Activated CD8-positive, alpha-beta memory T cell treated with anti-CD3 and anti-CD28 coated beads for 4 hours (primary cell): ENCODE measurements at places on chromosomes 1 and 21.

DNA sequence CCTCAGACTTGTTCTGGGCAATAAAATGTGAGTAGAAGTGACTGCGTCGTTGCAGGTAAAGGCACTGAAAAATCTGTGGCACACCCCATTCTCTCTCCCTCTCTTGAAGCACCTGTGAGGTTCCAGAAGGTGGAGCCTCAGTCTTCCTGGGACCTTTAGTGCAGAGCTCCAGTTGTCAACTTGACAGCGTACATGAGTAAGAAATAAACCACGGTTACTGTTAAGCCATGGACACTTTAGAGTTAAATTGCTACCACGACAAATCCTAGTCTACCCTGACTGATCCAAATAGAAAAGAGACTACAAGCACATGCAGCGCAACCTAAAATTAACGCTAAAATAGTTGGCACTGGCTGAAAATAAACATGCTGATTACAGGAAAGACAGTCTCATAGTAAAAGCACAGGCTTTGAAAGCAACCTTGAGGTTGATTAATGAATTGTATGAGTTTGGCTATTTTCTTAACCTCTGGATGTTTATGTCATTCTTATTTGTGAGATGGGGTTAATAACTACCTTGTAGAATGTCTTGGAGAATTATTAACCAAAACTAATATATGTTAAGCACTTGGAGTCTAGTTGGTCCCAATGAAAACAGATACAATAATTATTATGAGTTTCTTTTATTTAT lies 93.0 kb upstream of the PLPPR4 start:
- no peak for DNase-seq

DNA sequence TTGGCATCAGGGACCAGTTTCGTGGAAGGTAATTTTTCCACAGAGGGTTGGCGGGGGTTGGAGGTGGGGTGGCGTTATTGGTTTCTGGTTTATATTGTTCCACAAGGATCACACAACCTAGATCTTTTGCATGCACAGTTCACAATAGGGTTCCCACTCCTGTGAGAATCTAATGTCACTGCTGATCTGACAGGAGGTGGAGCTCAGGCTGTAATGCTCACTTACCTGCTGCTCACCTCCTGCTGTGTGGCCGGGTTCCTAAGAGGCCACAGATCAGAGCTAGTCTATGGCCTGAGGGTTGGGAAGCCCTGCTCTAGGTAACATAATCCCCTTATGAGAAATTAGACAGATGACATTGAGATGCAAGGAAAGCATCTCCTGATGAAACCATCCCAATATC lies 12.6 kb downstream of the GBP5 start:
- DNase-seq = no peak

DNA sequence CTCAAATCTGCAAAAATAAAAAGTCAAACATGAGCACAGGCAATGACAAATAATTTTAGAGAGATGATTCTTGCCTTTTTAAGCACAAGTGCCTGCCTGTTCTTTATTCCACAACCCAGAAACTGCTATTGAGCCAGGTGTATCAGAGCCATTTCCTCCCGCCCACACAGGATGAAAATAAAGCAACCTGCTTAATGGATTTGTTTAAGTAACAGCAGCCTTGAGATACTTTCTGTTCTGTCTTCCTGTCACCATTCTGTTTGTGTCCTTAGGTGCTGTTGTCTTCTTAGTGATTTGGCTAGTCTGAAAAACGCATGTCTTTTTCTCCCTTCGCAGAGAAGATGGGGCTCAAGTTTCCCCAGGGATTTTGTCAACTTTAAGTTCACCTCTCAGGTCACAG lies 11.4 kb downstream of the RPE65 start:
- no peak for DNase-seq

DNA sequence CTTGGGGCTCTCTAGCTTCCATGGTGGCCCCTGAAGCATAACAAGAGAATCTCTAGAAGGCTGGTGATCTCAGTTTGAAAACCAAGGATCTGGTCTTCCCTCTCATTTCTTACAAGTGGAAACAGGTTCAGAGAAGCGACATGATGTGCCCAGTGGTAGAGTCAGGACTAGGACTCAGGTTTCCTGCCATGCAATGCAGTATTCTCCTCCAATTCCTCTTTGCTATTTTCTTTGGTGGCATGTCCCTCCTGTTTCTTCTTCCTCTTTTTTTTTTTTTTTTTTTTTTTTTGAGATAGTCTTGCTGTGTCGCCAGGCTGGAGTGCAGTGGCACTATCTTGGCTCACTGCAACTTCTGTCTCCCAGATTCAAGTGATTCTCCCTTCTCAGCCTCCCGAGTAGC lies 195.6 kb upstream of the C1orf105 start:
- DNase-seq = no peak

DNA sequence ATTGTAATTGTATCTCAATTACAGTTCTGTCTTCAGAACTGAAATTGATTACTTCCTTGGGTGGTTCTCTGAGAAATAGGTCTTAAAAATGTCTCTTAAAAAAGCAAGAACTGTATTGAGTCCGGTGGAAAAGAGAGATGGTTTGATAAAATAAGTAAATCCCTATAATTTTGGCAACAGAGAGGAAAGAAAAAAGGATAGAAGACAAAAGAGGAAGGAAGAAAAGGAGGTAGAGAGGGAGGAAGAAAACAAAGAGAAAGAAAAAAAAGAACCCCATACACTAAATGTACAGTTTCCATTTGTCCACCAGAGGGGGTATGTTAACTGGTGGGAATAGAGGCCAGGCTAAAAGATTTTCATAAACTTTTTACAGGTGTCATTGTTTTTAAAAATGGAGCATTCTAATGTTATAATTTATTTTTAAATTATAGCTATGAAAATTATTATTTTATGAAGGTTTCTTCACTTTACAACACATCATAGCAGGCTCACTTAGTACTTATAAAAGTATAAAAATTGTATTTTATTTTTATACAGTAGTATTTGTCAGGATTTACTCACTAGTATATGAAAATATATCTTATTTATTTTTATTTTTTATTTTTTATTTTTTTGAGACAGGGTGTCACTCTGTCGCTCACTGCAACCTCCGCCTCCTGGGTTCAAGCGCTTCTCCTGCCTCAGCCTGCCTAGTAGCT lies 2.1 kb upstream of the UBE2T start:
- DNase-seq = no peak

- DNase-seq = no peak
These were observed 1.5 kb downstream of the GUCA2B start for GRCh38 chr1:42154685-42155084.

DNA sequence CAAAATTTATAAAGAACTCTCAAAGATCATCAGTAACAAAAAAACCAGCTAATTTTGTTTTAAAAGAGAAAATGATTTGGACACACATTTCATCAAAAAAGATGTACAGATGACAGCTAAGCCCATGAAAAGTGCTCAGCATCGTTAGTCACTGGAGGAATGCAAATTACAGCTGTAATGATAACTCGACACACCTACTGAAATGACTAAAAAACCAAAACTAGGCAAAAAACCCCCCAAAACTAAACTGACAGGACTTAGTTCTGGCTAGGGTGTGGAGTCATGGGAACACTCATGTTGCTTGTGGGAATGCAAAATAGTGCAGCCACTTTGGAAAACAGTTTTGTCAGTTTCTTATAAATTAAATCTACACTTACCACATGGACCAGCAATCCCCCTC lies 59.5 kb downstream of the CNIH3 start:
- no peak for DNase-seq

GRCh38 chr1:33435096-33435820 lies 4.4 kb upstream of the PHC2 start:
- no peak for DNase-seq

DNA sequence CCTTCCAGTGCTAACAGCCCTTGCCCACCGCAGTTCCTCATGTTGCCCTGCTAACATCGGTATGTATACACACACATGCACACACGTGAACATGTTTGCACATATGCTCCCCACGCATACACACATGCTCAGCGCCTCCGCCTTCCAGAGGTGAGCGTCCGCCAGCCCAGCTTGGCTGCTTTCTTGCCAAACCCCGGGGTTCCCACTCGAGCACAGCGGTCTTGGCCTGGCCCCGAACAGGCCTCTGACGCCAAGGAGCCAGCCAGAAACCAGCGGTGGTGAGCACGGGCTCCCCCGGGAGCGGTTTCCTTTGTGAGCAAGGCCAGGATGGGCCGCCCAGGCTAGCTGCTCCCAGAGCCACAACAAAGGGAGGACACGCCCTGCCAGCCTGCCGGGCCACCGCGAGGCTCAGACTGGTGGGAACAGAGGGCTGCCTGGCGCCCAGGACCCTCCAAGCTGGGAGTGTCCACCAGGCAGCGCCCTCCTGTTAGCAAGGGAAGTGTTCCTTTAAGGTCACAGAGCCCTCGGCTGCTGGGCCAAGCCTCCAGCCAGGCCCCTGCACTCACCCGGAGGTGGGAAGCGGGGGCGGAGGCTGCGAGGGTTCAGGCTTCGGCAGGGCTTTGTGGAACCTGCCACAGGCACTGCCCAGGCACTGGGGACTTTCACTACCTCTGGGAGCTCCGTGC lies 65.4 kb downstream of the ALPL start:
- DNase-seq = no peak

GRCh38 chr1:33578557-33579448 lies 106.4 kb downstream of the ZSCAN20 start:
- DNase-seq = no peak
